Activated T-helper 1 cell treated with anti-CD3 and anti-CD28 coated beads, Interleukin-12 subunit alpha, Interleukin-12 subunit beta, Interleukin-2, Interleukin-4 antibody, amounts not matched to agents 30 ng/mL and 10 ng/mL and 1 ng/mL, durations not matched to agents 14 hours and 24 hours and 36 hours (primary cell): ENCODE measurements at places on chromosomes 1 and 21. TPM values are rescaled to one million over a fixed set of nuclear protein-coding genes. Genes with fewer than 3 reads are reported as not detected.
A peak's percentile ranks its signal among the peaks of the same experiment; 100 is the strongest.

DNA sequence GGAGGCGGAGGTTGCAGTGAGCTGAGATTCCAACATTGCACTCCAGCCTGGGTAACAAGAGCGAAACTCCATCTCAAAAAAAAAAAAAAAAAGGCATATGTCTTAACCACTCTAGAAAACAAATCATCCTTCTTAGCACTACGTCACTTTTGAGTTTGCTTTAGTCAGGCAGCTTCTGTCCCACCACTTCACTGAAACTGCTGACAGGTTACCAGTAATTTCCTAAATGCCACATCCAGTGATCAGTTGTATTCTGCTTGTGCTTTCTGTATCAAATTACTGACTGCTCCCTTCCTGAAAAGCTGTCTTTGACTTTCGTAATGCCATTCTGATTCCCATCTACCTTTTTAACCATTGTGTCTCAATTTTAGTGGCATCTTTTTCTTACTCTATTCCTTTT lies 21.7 kb downstream of the RCOR3 start:
- DNase-seq = no peak

DNA sequence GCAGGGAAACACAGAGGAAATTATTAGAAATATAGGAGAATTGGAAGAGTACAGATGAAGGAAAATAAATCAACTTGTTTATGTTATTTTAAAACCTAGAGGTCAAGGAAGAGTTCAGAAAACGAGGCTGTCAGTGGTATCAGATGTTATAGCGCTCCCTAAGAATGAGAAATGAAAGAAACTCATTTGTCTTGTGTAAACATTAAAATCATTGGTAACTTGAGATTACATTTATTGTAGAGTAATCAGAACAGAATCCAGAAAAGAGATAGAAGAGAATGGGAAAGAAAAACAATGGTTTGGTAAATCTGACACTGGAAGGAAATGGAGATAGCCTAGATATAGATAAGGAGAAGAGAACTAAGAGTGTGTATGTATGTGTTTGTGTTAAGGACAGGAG lies 106.4 kb downstream of the ATF6 start:
- no peak for DNase-seq

DNA sequence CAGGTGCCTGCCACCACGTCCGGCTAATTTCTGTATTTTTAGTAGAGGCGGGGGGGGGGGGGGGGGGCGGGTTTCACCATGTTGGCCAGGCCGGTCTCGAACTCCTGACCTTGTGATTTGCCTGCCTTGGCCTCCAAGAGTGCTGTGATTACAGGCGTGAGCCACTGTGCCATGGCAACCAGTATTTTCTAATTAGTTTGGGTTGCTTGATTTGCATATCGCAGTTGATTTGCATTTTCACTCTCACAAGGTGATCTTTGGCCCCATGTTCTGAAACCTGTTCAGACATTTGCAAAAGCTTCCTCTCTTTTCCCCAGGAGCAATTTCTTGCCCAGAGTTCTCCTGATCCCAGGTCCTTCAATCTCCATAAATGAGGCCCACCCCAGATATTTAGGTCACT lies 1.7 kb downstream of the TOR3A start:
- no peak for DNase-seq

GRCh38 chr1:27858072-27858948 lies 14.0 kb upstream of the THEMIS2 start:
- peak; percentile 72 for DNase-seq

DNA sequence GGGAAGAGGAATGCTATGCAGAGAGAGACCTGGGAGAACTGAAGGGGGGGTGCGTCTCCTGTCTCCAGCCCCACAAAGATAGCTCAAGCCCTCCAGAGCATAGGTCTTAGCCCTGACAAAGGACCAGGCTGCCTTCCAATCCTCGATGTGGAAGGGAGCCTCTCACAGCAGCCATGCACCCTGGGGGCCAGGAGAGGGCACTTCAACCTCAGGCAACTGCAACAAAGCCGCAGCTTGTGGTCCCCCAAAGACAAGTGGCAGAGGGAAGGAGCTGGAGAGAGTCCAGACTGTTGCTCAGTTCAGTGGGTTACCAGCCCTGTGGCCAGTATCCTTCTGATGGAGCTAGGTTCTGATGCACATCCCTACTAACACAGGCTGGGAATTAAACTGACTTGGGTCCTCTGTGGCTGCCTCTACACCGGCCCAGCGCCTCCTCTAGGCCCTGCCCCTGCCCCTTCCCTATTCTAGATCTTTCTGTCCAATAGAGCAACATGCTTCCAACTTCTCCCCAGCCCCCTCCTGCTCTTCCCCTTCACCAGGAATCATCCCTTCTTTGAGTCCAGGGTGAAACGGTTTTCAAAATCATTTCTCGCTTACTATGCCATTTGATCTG lies 100.7 kb upstream of the SPATA6 start:
- DNase-seq = no peak

GRCh38 chr1:53945433-53946251 lies at the start of gene IFT25:
Gene IFT25 (minus strand): TSS chr1:53945699. CDS start chr1:53940082, 5,617 bp downstream.
- peak; percentile 95 for DNase-seq

GRCh38 chr1:117599286-117600221 lies 6.3 kb upstream of the TENT5C start:
- no peak for DNase-seq

DNA sequence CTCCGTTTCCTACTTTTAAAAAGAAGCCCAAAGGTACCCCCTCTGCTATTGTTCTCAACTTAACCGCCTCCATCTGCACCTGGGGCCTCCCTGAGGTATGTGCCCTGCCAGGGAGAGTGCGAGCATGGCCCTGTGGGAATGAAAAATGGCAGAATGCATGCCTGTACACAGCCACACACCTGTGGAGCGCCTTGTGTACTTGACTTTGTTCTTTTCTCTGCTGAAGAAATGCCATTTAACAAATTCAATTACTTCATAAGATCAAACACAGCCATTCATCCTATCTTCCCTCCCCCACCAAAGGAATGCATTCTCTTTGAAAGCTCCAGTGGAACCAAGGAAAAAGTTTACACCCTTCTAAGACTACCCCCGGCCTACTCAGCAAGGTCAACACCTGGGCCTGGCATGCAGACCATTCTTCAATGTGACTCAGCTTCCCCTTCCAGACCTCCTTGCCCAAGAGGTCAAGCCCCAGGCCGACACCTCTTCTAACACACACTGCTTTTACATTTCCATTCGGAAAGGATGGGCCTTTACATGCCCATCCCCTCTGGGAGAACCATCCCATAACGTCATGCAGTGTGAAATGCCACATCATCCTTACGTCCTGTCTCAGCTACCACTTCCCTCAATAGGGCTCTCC lies 123.7 kb downstream of the SMYD2 start:
- no peak for DNase-seq

- DNase-seq = no peak
Observed at GRCh38 chr21:44299085-44299457, 782 bp upstream of the PFKL start.

- DNase-seq = no peak
Observed at GRCh38 chr1:207109004-207109403, 5.0 kb downstream of the C4BPA start.

- no peak for DNase-seq
Observed at GRCh38 chr1:101363891-101364318, 127.1 kb downstream of the S1PR1 start.

GRCh38 chr1:211738096-211738690 lies 62.8 kb upstream of the NEK2 start:
- no peak for DNase-seq

GRCh38 chr1:219660666-219661463 lies 48.0 kb upstream of the ZC3H11B start:
- DNase-seq = peak; percentile 20

GRCh38 chr1:93148001-93148400 lies 32.2 kb downstream of the TMED5 start:
- no peak for DNase-seq

- DNase-seq = no peak
Observed at GRCh38 chr1:32447469-32448185, 17.2 kb upstream of the ZBTB8B start.

DNA sequence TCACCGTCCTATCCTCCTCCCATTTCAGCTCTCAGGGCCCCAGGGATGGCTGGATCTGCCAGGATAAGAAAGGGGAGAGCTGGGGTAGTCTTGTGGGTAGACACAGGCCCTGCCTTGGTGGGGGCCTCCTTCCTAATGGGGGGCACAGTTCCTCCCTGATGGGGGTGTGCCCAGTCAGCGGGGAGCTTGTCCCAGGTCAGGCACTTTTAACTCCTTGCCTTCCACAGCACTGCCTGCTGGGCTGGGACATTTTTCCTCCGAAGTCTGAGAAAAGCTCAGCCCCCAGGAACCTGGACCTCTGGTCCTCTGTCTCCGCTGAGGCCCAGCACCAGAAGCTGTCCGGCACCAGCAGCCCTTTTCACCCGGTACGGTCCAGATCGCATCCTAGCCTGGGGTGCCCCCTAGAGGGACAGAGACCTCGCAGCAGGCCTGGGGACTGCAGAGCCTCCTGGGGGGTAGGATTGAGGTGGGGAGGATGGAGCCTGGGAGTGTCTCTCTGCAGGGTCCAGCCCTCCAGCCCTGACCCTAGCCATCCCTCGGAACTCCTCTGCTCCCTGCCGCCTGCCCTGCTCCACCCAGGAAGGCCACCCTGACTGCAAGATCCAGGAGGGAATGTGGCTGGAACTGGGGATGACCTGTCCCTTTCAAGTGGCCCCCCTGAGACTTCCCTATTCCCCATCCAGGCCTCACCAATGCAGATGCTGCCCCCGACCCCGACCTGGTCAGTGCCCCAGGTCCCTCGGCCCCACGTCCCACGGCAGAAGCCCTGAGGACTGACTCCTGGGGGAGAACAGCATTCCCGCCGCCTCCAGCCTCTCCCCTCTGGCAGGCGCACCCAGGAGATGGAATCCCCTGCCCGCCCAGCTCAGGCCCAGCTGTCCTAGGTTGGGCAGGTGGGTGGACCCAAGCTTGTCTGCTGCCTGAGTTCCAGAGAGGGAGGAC lies 12.0 kb downstream of the MIIP start:
- no peak for DNase-seq

DNA sequence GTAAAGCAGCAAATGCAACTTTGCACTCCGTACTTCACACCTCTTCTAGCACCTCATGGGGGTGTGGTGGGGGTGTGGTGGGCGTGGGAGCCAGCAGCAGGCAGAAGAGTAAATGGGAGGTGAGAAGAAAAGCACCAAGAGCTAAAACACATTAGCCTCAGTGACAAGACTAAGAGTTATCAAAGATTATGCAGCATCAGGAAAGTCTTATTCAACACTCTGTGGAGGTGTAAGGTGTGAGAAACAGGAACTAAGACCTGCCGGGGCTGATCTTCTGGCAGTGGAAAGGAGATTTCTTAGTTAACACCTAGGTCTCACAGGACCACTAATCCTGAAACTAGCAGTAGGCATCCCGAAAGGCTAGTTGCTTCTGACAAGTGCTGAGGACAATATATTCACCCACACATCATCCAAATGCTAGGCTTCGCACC lies 9.9 kb downstream of the TGFBR3 start:
- no peak for DNase-seq

GRCh38 chr1:174276087-174276486 lies 116.8 kb downstream of the RABGAP1L start:
- DNase-seq = no peak

DNA sequence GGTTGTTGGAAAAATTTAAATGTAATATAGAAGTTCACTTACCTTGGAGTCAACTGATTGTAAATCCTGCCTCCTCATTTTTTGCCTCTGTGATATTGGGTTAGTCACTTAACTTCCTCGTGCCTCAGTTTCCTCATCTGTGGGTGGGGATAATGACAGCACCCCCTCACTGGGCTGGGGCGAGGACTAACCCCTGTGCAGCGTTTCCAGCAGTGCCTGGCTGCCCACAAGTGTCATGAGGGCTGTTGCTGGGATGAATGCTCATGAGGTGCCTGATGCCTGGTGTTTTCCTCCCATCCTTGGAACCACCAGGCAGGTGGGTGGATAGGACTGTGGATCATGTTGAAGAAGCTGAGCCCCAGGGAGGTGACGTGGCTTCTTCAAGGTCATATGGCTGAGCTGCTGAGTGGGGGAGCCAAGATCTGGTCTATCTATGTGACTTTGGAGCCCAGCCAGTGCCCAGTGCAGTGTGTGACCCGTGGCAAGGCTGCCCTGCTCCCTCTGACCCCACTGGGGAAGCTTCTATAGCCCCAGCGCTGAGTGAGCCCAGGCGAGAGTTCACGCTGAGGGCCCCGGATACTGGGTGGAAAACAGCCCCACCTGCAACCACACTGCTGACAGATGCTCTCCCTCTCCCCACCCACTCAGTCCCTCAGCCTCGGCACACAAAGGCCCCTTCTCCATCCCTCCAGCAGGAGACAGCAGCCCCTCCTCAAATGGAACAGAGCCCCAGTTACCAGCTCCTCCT lies 446.0 kb downstream of the PTPRU start:
- DNase-seq = no peak

GRCh38 chr1:230853731-230854130 lies 14.6 kb downstream of the C1orf198 start:
- no peak for DNase-seq

- DNase-seq = no peak
Observed at GRCh38 chr21:45267390-45267760, 20.3 kb downstream of the POFUT2 start.

DNA sequence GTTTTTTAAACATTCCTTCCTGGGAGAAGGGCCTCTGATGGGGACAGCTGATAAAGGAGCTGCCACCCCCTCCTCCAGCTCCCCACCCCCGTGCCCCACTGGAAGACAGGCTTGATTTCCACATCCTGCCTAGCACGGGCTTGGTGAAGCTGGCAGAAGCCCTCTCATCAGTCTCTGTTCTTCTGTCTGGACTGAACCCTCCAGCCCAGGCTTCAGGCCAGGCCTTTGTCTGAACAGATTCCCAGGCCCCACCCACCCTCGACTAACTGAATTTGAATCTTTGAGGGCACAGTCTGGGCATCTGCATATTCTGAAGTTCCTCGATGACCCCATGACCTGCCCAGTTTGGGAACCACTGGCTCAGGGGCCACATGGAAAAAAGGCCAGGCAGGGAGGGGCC lies 75.3 kb downstream of the CD58 start:
- no peak for DNase-seq

DNA sequence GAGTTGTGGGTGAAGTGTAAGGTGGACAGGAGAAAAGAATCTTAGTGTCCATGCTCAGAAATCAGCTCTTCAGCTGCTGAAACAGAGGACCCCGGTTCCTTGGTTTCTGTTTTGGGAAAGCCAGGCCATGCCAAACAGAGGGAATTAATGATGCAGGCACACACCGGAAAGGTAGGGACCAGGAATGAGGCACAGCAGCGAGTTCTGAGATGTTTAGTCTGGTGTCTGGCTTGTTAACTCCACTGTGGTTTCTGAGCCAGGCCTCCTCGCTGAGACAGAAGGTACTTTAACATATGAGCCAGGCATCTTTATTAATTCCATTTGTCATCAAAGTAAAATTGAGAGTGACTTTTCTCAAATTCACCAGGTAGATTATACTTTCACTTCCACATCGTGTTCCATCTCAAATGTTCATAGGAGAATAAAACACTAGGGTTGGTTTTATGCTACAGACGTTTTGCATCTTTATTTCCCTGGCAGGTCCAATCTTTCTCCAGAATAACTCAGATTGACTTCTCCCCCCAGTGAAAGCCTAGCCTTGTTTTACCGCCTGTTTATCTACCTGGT lies 23.5 kb downstream of the LRRC8D start:
- DNase-seq = no peak

GRCh38 chr1:204250428-204251030 lies 36.7 kb upstream of the GOLT1A start:
- no peak for DNase-seq

Gene LCE1B
- not detected in 2 replicates for total RNA-seq

Gene COL11A1
- total RNA-seq = not detected in 2 replicates

Gene FAM43B
- total RNA-seq = not detected in 2 replicates

Gene CRB1
- not detected in 2 replicates for total RNA-seq

Gene SPRR2E
- not detected in 2 replicates for total RNA-seq

Gene CXADR
- 0.05 and 0.18 TPM in 2 replicates for total RNA-seq

Gene TMEM52
- total RNA-seq = 0.99 and 1.5 TPM in 2 replicates

Gene MYOG
- total RNA-seq = not detected in 2 replicates

Gene NOS1AP
- total RNA-seq = 0.10 TPM in 1 of 2 replicates, not detected in the other

Gene CHRNB2
- total RNA-seq = not detected in 2 replicates

Gene CFHR4
- not detected in 2 replicates for total RNA-seq

Gene HES3
- not detected in 2 replicates for total RNA-seq

Gene PLOD1
- 32.3 and 37.8 TPM in 2 replicates for total RNA-seq
